NCI-H345 (cell line): ENCODE measurements at places on chromosomes 12 and 14.

- peak; percentile 42 for DNase-seq
Measured at GRCh38 chr12:508795-509194, 49.1 kb downstream of the B4GALNT3 start.

DNA sequence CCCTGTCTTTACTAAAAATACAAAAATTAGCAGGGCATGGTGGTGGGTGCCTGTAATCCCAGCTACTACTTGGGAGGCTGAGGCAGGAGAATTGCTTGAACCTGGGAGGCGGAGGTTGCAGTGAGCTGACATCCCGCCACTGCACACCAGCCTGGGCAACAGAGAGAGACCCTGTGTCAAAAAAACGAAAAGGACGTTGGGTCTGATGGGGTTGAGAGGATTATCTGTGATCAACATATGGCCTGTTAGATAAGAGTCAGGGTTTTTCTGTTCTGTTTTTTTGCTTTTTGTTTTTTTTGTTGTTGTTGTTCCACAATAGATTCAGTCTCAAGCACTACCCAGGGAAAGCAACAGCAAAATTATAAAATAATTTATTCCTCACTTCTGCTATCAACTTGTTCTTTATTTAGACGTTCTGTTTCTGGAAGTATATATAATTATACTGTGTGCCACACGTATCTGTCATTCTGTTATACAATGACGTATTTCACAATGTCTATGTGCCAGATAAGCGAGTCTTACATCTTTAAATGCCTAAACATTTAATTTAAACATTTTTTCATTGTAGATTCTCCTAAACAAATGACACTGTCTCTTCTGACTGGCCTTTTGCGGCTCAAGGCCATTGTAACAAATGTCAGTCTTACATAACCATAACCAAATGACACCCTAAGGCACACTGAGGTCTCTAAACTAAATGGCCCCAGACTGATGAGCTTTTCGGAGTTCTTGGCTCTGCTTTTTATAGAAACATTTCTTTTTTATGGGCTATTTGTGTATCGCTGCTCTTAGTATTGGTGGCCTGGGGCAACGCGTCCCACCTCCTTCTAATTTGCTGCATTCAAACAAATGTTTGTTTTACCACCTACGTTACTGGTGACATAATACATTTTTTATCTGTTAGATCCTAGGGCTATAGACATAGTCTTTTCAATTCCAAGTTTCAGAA, 7.2 kb upstream of the P2RX4 start:
- DNase-seq = peak; percentile 33

DNA sequence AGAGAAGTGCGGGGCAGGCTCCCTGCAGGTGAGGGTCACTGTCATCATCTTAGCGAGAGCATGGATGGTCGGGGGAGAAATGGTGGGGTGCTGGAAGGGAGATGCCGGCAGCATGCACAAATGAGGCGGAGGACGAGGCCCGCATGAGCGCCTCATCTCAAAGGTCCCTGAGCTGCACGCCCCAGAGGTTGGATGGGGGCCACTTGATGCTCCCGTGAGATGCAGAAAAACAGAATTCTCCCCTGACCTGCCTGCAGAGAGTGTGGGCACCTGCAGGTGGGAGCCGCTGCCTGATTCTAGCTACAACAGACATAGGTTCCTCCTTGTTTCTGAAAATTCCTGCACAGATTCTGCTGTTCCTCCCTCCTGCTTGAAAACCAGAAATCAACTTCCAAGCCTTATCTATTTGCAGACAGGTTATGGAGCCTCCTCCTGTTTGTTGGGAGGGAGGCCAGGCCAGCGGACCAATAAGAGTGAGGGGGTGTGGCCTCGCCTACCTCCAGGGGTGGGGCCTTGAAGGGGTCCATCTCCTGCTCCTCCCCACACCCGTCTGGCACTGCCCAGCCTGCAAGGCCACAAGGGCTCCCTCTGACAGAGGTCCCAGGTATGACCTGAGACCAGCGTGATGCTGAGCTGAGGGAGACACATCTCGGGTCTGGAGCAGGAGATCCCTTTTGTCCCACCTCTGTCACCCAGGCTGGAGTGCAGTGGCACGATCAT, 67.2 kb downstream of the KDM2B start:
- no peak for DNase-seq

DNA sequence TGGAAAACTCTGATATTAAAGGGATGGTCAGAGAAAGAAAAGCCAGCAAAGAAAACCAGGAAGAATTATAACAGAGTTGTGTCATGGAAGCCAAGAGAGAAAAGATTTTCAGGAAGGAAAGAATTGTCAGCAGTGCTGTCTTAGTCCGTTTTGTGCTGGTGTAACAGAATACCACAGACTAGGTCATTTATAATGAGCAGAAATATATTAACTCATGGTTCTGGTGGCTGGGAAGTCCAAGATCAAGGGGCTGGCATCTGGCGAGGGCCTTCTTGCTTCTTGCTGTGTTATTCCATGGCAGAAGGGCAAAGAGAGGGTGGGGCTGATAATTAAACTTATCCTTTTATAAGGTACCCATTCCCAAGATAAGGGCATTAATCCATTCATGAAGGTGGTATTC, 6.4 kb upstream of the INHBE start:
- DNase-seq = no peak

- no peak for DNase-seq
Measured at GRCh38 chr12:108112832-108113556, 16.1 kb upstream of the WSCD2 start.

DNA sequence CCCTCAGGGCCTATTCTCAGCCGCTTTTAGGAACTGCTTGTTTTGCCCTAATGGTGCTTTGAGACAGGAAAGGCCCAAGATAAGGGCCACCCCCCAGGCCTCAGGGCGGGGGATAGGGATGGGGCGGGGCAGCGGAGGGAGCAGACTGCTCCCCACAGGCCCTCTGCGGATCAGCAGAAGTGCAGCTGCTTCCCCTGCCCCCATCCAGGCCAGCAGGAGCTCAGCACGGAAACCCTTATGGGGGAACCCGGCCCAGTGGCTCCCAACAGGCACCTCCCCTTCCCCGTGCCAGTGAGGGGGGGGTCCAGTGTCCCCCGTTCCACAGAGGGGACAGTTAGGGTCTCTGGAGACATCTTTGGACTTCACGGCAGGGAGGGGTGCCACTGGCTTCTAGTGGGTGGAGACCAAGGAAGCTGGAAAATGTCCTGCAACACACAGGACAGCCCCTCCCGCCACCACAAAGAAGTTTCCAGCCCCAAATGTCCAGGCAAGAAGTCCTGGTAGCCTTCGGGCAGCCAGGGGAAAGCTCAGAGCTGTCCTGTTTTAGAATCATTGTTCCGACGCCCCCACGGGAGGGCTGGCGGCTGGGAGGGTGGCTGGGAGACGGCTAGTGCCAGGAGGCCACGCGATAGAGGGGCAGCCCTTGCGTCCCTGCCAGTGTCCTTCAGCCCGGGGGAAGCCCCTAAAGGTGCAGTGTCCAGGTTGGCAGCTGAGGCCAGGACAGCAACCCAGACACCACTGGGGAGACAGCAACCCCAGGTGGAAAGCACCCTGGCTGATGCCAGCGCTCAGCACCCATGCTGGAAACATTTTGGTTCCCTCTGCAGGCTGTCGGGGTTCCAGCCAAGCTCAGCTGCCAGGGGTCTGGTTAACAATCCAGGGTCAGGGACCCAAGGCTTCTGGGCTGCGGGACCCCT, 10.4 kb upstream of the GPR132 start:
- DNase-seq = peak; percentile 57

- no peak for DNase-seq
Measured at GRCh38 chr14:68683326-68683725, 109.5 kb downstream of the ZFP36L1 start.

DNA sequence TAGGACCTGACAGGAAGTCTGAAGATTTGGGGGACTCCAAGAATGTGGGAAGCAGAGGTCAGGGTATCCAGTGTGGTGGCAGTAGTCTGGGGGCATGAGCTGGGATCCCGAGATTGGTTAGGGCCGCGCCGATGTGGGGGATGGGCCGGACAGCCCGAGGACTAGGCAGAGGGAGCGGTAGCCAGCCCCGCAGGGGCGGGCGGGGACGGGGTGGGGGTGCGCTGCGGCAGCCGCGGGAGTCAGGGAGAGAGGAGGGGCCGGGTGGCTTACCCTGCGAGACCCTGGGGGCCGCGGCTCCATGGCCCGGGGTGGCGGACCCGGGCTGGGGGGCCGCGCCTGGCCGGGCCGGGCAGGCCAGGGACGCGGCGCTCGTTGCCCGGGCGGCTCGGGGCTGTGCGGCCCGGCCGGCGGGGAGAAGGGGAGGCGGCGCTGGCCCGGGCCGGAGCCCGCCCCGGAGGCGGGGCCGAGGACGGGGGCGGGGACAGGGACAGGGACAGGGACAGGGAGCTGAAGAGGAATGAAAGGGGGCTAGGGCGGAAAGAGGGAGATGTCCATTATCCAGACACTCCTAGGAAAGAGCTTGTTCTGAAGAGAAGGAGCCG, 5.6 kb downstream of the ZNF385A start:
- peak; percentile 55 for DNase-seq

GRCh38 chr12:109881752-109882151, 1.4 kb upstream of the GLTP start:
- no peak for DNase-seq

DNA sequence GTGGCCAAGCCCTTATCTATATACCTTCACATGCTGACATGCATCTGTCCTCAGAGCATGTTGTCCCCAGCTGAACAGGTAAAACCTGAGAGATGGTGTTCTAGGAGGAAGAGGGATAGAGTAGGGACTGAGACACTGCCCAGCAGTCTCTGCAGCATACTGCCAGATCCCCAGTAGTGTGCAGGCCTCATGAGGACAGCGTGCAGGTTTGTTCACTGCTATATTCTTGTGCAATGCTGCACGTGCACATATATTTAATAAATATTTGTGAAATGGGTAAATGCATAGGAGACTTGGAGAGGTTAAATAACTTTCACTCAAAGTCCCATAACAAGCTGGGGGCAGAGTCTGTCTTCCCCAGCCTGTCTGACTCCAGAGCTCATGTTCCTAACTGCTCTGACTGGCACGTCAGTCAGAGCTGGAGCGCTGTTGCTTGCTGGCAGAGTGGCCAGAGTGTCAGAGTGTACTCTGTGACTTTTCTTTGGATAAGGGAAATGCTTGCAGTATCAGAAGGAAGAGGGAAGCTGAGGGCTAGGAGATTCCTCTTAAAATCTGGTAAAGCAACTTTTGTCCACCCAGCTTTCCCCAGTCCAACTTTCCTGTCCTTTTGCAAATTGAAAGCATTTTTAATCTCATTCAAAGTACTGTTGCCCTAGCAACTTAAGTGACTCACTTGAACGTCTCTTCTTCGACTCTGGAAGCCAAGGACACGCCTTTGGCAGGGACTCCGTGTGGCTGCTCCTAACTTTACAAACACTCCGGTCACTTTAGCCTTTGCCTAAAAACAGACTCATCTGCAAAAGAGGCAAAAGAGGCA, 14.9 kb upstream of the POLR3B start:
- peak; percentile 8 for DNase-seq

DNA sequence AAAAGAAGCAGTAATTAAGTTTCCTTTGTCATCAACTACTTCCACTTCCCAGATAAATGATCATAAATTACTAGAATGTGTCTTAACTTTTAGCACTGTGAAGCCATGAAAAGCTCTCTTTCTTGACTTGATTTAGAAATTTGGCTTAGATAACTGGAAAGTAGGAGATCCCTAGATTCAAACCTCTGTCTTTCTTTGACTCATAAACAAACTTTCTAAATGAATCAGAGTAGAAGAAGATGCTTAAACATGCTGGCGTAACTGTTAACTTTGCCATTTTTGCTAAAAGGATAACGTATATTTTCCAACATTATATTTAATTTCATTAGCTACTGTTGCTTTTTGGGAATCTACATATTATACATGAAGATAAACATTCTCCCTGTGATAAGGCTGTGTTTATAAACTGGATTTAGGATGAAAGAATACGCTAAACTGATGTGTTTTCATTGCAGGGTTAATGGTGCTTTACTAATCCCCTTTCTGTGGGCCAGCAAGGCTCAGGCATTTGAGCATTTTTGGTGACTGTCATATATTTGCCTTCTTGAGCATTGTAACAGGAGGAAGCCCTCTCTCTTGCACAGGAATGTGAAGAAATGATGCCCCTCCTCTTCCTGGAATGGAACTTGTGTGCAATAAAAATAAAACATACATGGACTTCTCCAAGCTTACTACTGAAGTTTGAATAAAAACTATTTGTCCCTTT, 301.4 kb downstream of the BMP4 start:
- DNase-seq = no peak

- DNase-seq = no peak
Measured at GRCh38 chr14:24924544-24924943, 125.4 kb downstream of the STXBP6 start.

DNA sequence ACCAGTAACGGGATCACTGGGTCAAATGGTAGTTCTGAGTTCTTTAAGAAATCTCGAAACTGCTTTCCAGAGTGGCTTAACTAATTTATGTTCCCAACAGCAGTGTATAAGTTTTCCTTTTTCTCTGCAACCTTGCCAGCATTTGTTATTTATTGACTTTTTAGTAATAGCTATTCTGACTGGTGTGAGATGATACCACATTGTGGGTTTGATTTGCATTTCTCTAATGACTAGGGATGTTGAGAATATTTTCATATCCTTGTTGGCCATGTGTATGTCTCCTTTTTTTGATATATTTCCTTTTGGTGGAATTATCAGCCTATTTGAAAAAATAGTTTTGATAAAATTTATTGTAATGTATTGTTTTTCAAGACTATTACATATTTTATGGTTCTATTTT, 701.2 kb upstream of the FBXO33 start:
- DNase-seq = no peak

DNA sequence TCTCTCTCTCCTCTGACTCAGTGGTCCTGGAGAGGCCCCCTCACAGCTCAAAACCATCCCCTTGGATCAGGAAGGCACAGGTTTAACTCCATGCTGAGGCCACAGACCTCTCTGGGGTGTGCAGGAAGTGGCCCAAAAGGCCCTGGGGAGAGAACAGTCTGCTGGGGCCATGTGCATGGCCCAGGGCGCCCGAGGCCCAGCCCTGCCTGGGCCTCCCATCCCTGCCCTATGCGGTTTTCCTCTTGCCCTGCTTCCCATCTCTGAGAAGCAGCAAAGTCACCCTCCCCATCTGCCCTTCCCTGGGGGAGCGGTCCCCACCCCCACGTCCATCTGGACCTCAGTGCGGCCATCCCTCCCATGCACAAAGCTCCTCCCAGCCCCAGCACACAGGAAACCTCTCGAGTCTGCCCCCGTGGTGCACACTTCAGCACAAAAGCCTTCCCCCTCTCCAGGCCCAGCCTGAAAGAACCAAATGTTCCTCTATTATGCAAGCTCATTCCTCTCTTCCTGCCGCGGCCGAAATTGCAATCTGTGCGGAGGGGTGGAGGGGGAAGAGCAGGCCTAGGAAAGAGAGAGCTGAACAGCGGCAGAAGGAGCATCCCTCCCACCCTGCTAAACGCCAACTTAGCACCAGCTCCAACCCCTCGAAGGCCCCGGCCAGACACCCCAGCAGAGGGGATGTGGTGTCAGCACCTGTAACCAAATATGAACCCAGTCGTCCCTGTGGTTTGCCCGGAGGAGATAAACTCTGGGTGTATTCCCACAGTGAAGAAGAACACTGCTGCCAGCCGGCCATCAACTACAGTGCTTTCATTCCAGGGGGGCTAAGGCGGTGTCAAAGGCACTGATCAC, 108.5 kb downstream of the SCARB1 start:
- peak; percentile 91 for DNase-seq

GRCh38 chr12:116673681-116674111, 64.2 kb downstream of the SPRING1 start:
- DNase-seq = no peak
